ENCODE measurements at places on chromosomes 7 and 10.
A peak's percentile ranks its signal among the peaks of the same experiment; 100 is the strongest.

DNA sequence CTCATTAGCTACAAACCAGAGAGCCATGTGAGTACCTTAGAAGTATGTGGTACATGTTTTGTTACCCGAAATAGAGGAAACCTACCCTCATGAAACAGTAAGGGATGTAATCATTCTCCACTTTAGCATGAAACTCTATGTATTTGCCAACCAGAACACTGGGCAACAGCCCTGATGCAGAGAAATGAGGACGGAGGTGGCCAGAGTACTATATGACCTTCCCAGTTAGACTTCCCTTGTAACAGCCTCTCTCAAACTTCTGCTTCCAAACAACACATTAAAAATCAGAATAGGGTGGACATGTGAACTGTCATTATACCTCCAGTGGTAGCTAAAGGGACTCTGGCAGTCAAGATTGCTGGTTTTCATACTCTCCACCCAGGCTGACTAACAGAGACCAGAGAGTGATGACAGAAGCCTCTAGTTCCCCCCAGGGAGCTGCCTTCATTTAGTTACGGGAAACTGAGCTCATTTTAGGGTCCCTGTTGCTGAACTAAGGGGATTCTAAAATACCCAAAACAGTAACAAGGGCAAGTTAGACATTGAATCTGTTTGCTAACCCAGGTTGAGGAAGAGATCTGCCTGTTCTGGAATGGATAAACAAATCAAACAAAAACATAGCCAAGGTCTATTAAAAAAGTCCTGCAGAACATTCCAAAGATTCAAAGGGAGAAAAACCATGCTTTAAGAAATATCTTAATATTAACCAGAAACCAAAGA lies 83.1 kb downstream of the VPS41 start:
- no peak for DNase-seq

DNA sequence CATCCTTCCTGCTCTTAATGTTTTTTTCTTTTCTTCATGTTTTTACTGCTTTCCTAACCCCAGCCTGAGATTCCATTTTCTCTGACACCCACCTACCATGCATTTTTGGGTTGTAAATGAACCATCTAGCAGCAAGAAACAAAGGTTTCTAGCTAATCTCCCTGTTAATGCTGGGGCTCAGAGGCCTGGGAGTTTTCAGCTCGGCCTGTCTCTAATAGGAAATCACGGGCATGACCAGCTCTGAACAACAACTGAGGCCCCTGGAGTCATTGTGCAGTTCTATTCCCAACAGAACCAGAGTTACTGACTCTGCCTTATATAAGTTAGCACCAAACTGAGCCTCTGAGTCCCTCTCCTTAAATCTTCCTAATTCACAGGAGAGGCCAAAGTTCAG lies 134.8 kb downstream of the CFAP58 start:
- no peak for DNase-seq

DNA sequence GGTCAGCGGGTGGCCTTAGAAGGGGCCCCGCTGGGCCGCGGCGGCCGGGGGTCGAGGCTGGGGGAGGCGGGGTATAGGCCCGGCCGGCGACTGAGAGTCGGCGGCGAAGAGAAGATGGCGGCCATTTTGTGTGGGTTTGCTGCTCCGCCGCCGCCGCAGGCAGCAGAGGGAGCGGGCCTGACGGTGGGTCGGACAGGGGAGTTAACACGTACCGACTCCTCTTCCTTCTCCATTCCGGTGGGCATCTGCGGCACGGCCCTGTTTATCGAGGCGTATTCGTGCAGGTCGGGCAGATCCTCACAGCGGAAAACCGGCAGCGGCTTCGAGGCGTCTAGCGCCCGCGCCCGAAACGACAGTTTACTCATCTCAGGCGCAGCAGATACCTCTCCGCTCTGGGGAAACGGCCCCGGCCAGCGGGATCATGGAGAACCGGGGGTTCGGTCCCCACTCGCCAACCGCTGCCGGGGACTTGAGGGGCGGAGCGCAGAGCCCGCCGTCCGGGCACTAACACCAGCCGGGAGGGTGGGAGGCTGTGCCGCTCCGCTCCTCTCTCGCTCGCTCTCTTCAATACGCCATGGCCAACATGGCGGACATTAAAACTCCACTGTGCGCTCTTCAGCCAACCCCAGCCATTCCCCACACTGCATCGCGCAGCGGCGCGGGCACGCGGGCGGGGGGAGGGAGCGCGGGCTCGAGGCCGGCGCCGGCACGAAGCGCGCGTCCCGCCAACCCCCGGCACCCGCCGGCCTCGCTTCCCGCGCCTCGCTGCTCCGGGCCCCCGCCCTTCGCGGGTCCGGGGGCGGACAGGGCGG lies at the start of gene EPC1:
TSS of gene EPC1 (minus strand) at position 608 of the 812 bp plus-strand sequence. CDS start at position 365, 243 bp downstream.
- DNase-seq: peak; percentile 78

- no peak for DNase-seq
These were observed 82.7 kb downstream of the RPS24 start for GRCh38 chr10:78116361-78116760.

- DNase-seq: peak; percentile 58
These were observed 7.9 kb upstream of the ARPC1B start for GRCh38 chr7:99366646-99367045.

DNA sequence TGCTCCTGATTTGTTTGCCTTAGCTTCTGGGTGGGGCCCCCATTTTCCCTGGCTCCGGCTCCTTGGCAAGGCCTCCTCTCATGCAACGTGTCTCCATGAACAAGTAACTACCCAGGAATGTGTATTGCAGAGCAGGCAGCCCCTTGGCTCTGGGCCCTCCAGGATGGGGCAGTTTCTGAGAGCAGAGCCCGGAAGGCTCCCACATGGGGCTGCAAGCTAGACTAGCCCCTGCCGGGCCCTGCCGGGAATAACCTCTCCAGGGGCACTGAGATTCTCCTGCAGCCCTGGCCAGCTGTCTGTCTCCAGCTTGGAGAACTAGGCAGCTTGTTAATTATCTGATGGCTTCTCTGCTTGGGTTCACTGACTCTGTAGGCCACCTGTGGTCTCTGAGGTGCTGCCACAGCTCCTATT lies 184.0 kb upstream of the INHBA start:
- no peak for DNase-seq

DNA sequence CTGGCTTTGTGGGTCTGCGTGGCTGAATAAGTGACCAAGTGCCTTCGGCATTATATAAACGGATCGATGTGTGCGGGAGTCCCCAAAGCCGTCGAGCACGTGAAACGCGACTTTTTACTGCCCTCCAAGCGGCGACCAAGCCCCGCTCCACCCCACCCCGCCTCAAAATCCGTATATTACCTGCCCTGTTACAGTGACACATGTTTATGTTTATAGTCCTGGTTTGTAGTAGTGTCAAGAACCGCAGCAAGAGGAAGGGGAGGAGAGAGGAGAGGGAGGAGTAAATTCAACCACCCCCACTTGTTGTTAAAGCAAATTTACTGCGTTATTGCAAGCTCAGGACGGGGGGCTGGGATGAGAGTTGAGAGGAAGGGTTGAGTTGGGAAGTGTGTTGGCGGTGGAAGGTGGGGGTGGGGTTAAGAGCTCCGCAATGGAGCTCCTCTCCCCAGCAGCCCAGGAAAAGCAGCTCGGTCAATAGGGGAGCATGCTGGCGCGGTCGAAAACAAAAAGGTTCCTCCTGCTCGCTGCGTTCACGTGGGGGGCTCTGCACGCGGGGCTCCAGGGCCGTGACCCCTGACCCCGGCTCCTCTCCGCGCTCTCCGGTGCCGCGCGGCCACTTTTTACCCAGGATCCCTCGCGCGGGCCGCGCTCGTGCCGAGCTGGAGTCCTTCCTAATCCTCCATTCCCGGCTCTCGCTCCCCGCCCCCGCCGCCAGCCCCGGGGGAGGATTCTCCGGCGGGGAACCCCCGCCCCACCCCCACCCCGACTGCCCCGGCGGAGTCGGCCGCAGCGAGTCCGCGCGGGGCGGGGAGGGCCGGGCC lies at the start of gene SKIDA1:
TSS of gene SKIDA1 (minus strand) at position 316 of the 821 bp plus-strand sequence. CDS start 7,860 bp downstream, outside the sequence.
- peak; percentile 88 for DNase-seq

DNA sequence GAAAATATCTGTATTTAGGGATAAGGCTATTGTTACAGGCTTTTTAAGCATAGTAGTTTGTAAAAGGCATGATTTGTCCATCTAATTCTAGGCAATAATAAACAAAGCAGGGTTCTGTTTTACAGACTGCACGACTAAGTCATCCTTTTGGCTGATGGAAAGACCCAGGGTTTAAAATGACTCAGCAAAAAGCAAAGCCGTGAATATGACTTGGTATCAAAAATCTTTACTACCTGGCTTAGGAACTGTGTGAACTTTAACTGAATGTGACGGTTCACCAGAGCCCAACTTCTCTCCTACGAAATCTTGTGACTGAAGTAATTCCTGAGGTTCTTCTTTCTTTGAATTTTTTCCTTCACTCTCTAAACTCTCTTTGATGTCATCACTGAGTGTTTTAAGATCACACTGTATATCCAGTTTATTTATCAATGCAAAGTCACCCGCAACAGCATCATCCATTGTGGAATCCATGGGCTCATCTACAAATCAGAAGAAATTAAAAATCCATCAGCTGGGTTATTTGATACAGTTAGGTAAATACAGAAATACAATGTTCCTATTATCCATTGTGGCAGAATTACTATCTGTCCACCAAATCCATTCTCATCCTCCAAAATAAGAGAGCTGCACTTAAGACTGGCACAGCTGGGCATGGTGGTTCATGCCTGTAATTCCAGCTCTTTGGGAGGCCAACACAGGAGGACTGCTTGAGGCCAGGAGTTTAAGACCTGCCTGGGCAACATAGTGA lies 17.0 kb downstream of the ATE1 start:
- no peak for DNase-seq

- no peak for DNase-seq
These were observed 30.8 kb upstream of the SLC13A1 start for GRCh38 chr7:123230603-123231002.

- no peak for DNase-seq
These were observed 163.9 kb upstream of the PPP1R3A start for GRCh38 chr7:114082642-114083165.

- no peak for DNase-seq
These were observed 4.6 kb downstream of the SH2B2 start for GRCh38 chr7:102291056-102291915.

GRCh38 chr10:101829561-101830315 lies 11.5 kb upstream of the OGA start:
- peak; percentile 81 for DNase-seq

DNA sequence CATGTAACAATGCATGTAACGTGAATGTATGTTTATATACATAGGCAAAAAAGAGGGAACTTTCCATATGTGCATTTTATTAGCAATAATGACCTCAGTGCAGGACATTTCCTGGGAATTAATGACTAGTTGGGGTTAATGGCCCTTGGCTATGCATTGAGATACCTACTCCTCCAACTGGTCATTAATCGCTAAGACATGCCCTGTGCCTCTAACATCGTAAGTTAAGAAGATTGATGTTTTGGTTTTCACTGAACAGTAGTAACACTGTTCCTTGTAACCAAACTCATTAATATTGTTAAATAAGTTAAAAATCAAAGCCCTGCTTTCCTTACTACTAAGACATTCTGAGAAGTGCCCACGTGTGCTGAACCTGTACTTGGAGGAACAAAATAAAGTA lies 61.7 kb downstream of the SEMA3D start:
- no peak for DNase-seq

DNA sequence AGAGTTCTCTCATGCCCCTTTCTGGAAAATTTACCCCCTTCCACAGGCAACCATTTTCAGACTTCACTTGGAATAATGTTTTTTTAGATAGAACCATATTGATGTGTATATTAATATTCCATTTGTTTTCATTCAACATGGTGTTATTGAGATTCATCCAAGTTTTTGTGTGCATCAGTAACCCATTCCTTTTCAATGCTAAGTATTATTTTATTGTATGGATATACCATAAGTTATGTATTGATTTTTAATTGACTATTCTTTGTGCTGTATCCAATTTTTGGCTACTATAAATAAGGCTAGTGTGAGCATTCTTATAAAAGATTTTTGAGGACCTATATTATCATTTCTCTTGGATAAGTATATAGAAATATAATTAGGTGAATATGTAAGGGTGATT lies 1025.7 kb downstream of the GRM8 start:
- no peak for DNase-seq

DNA sequence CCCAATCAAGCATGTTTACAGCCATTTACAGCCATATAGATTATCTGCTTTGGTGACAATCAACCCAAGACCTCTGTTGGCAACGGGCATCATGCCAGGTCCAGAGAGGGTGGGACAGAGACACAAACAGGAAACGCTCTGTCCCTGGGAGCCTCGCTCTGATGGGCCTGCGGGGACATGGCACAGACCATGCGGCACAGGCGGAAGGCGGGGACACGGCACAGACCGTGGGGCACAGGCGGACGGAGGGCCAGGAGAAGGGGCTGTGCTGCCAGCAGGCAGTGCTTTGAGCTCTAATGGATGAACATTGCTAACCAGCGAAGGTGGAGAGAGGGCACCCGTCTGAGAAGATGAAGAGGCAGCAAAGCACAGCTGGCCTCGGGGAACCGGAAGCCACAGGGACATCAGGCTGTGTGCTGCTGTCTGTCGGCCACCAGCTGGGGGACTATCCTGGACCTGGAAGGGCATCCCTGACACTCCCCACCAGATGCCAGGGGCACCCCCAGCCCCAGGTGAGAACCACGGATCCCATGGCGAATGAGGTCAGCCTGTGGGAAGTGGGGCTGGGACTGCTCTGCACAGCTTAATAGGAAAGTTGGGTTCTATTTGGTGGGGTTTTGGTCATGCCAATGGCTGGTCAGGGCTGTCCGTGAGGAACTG lies 61.0 kb downstream of the DIP2C start:
- DNase-seq: no peak

DNA sequence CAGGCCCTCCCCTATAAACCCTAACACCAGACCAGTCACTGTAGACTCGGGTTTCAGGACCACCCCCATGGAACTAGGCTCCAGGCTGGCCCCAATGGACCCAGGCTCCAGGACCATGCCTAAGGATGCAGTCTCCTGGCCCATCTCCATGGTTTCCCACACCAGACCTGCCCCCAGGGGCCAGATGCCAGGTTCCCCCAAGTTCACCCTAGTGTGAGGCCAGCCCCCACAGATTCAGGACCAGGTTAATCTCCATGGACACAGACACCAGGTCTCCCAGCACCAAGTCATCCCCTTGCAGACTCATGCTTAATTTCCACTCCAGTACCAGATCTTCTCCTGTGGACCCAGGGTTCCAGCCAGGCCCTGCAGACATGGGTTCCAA lies 103.8 kb upstream of the LANCL2 start:
- no peak for DNase-seq

DNA sequence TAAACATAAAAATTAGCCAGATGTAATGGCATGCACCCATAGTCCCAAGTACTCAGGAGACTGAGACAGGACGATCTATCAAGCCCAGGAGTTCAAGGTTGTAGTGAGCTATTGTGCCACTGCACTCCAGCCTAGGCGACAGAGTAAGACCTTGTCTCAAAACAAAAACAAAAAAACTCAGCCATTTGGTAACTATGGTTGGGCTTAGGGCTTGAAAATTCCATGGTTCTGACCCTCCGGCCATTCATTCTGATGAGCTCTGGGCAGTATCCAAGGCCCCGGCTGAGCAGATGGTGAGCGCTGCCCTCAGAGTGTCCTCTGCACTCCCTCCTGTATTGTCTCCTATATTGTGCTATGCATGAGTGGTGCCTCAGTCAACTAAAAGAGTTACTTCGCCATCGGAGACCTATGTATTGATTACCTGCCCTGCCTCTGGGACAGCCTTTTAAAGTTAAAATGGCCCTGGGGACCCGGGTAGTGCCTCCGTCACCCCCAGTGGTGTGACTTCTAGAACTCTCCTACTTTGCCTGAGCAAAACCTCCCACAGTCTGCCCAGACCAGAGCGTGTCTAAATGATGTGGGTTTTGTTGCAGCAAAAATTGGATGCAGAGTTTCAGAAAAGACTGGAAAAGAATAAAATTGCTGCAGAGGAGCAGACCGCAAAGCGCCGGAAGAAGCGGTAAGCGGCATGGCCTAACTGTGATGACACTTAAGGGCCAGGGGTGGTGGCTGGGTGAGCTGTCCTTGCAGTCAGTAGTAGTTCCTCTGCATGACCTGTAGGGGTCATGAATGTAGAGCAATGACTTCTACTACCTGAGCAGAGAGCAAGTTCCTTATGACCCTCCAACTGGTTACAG lies 8.1 kb downstream of the PRKRIP1 start:
- DNase-seq: peak; percentile 53
